ENCODE measurements at places on chromosomes 3 and 15.

GRCh38 chr3:150083655-150084042, 113.0 kb upstream of the PFN2 start:
- no peak for DNase-seq

GRCh38 chr15:85386261-85386660, 5.9 kb downstream of the AKAP13 start:
- DNase-seq: no peak

DNA sequence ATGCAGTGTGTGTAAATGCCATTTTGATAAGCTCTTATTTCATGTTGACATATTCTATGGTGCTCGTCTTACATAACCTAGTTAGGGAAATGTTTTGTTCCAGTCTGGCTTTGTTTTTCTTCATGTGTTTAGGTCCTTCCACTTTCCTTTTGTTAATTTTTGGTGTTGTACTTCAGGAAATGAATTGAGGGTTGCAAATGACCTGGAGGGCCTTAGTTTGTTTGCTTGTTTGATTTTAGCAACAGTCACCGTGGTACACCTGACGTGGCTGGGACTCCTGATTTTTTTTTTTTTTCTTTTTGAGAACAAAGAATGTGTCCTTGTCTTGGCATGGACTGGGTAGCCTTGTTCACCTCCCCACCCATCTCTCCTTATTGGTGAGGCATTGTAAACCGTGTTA, 114.8 kb downstream of the IGF1R start:
- DNase-seq: no peak

GRCh38 chr3:48399387-48400172, 27.6 kb downstream of the FBXW12 start:
- no peak for DNase-seq

GRCh38 chr3:64651741-64652241, 36.0 kb downstream of the ADAMTS9 start:
- DNase-seq: no peak
